ENCODE measurements at places on chromosomes 16 and 17.

GRCh38 chr16:89423681-89424260, 66.6 kb downstream of the ANKRD11 start:
- no peak for DNase-seq

- DNase-seq = peak; percentile 59
Measured at GRCh38 chr16:3131755-3132377, 3.0 kb upstream of the ZNF213 start.

DNA sequence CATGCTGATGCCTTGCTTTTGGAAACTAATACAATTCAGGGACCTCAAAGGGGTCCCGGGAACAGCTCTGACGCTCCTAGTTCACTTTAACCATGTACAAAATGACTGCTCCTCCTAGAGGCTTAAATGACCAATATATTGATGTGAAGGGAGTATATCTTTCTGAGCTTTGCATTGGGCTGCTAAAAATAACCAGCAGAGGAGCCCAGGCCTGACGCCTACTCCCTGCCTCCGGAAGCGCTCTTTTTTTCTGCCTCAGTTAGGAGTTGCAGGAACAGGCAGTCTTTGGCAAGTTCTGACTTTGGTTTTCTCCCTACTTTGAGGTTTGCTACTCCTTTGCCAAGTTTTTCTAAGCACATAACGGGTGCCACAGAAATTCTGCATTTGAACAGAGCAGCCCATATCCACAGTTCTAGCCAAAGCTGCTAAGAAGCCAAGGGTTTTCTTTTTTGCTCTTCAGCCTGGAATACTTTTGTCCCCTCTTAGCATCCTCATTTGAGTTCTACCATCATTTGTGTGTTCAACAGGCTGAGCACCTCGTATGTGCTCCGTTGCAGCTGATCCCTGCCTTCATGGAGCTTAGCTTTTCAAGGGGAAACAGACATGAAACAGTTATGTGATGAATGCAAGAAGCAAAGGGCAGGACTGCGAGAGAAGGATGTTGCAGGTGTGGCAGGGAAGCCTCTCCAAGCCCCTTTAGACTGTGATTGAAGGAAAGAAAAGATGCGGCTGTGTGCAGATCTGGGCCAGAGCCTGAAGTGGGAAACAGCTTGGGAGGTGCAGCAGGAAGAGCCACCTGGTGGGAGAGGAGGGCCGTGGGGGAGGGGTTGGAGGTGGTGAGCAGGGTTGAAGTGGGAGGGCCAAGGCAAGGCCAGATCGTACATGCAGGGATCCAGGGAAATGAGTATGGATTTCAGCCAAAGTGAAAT, 2.8 kb upstream of the NAGPA start:
- DNase-seq = peak; percentile 7

DNA sequence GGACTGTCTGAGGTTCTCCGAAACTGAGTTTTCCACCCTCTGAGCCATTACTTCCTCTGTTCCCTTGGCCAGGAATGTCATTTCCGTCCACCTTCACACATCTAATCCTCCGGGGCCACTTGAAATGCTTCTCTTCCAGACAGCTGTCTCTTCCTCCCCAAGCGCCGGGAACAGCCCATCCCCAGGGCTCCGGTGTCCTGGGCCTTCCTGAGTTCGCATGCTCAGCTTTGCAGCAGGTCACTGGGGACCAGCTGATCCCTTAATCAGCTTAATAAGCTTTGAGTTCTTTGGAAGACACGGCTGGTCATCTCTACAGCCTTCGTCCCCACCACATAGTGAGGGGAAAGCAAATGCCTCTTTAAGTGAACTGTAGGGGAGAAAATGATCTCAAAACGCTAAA, 123.4 kb downstream of the DYNLRB2 start:
- no peak for DNase-seq

DNA sequence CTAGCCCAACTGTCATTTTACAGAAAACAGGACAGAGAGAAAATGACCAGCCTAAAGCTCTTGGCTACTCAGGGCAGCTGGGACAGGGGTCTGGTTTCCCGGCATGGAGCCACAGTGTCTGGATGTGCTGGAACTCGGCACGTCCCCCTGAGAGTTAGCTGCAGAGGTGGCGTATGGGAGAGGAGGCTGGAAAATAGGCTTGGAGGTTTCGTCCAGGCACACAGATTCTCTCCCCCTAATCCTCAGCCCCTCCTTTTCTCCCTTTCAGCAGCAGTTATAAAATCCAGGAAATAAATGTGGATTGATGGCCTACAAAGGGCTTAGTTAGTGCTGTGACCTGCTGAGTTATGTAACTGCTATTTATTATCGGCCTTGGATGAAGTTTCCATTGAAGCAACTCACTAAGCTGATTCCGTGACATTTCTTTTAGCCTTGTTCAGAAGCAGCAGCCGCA, 89.5 kb upstream of the TOB1 start:
- peak; percentile 74 for DNase-seq

DNA sequence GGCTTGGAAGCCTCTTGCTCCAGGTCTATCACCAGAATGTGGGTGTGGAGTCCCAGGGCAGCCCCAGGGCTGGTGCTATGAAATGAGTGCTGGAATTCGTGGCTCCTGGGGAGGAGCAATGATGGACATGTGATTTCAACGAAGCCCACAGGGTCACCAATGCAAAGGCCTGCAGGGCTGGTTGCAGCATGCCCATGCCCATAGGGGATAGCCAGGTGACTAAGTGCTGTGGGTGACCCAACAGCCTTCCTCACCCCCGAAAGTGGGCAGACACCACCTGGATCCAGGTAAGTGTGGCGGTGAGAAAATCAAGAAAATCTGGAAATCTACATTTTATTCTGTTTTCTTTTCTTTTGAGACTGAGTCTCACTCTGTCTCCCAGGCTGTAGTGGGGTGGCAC, 87.5 kb upstream of the GPRC5B start:
- DNase-seq = no peak

DNA sequence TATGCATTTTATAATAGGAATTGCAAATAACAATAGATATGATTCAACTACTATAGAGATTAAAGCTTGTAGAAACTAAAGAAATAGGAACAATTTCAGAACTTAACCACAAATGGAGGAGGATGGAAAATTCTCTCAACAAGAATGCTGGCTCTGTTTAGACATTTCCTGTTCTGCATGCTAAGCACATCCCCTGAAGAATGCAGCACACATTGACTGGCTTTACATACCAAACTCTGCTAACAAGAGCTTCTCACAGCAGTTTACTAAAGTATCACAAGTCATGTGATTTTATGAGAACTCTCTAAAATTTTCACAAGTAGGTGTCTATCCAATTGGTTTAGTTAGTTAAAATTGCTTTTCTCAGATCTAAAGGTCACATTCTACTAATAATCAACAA, 85.2 kb downstream of the SPAG9 start:
- DNase-seq = no peak

- DNase-seq = no peak
Measured at GRCh38 chr17:38575781-38576180, 30.0 kb downstream of the SRCIN1 start.

GRCh38 chr16:53504665-53505064, 1.7 kb upstream of the AKTIP start:
- DNase-seq = no peak

DNA sequence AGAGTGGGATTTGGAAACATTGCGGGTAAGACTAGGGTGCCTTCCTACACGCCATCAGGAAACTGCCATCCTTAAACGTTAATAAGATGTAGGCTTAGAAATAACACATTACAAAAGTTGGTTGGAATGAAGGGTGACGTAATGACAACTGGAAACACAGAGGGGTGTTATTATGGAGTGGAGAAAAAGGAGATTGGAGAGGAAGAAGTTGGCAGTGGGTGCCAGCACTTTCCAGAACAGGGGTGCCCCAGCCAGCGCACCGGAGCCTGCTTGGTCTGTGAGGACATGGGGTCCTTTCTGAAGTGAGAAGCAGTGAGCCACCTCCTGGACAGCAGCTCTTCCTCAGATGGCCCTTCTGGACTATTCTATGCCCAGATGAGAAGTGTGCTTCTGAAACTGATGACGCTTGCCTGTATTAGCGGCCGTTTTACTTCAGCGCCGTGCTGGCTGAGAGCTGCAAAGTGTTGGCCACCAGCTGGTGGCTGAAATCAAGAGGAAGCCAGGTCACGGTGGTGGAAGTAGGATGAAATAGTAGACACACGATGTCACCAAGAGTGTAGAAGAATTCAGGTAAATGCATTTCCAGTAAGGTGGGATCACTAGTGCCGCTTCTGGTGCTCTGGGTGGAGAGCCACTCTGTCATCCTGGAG, 244.8 kb downstream of the NTN1 start:
- no peak for DNase-seq
